ENCODE measurements at places on chromosomes 7 and 10.

GRCh38 chr7:17144322-17144721 lies 154.1 kb upstream of the AHR start:
- DNase-seq = no peak

- no peak for DNase-seq
These were observed 19.2 kb downstream of the CFAP70 start for GRCh38 chr10:73339436-73339835.

DNA sequence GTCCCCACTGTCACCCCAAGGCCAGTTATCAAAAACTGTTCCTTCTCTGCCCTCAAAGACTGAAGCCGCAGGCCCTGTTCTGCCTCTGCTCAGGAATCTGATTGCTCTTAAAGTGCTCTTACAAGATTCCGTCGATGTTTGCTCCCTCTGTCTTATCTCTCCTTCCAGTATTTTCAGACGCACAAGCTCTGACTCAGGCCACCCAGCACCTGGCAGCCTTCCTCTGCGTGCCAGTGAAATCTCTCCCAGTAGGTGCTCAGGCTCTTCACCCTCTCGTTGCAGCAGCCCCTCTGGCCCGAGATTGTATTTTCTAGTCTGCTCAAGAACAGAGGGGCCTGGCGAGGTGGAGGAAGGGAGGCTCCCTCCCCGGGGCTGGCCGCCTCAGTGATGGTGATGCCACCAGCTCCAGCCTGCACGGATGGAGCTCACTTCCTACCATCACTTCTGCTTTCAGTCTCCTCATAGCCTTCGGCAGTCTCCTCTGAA lies 276.2 kb downstream of the USP6NL start:
- no peak for DNase-seq

GRCh38 chr10:101322266-101323108 lies 31.5 kb upstream of the BTRC start:
- DNase-seq = no peak

- DNase-seq = peak; percentile 30
These were observed 58.3 kb downstream of the IKZF1 start for GRCh38 chr7:50362712-50363282.

DNA sequence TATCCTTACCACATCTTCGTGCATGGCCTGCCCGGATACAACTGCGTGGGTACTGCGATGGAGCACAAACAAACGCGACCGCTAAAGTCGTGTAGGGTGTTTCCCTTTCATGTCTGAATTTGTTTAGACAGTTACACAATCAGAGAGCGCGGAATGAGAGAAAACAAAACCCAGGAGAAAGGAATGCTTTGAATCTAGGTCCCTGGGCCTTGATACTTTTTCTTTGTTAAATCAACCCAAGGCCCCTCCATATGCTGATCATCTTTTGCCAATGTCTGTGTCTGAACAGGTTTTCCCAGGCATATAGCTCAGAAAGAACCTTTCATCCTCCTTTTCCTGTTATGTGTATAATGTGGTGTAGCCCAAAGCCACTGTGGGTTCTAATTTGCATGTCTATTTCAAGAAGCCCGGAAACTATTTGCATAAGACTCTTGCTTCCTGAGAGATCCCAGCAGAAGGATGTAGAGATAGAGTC lies 145.8 kb downstream of the FRMD4A start:
- no peak for DNase-seq

DNA sequence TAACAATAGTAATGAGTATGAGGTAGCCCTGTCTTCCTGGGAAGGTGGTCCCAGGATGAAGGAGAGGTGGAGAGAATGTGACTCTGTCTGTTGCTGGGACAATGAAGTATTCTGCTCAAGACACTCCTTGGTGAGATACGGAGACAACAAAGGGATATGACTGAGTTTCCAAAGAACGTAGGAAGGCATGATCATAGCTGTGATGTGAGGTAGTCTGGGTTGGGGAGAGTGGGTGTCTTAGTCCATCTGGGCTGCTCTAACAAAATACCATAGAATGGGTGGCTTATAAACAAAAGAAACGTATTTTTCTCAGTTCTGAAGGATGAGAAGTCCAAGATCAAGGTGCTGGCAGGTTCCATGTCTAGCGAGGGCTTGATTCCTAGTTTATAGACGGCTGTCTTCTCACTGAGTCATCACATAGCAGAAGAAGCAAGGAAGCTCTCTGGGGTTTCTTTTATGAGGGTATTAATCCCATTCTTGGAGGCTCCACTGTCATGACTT lies 84.9 kb upstream of the RHOBTB1 start:
- no peak for DNase-seq

DNA sequence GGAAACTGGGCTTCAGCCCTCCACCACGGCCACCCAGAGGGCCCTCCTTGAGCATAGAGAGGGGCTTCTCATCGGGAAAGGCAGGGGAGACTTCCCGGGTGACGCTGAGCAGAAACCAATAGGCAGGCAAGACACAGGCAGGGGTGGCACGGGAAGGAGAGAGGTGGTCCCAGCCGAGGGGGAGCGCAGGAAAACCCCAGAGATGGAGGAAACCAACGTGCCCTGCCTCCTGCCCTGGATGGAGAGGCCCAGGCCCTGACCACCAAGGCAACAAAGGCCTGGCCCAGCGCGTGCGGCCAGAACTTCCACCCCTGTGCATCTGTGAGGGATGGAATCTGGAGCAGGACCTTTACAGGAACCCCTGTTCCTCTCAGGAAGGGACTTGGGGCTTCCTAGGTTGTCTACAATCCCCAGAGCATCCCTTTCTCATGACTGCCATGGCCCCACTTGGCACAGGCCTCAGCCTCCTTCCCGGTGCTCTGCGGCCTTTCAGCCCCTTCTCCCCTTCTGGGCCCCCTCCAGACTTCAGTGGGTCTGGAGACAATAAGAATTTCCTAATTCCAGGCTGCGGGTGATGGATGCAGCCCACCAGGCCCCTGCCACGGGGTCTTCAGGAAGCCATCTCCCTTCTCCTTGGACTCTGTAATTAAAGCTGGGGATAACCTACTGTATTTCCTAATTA lies 137.0 kb upstream of the RET start:
- no peak for DNase-seq

- DNase-seq = no peak
These were observed 182.3 kb downstream of the PPP1R9A start for GRCh38 chr7:95089414-95090315.

GRCh38 chr7:101168412-101169049 lies 3.2 kb upstream of the VGF start:
- no peak for DNase-seq

- DNase-seq = no peak
These were observed 20.2 kb downstream of the C10orf71 start for GRCh38 chr10:49319206-49319605.

DNA sequence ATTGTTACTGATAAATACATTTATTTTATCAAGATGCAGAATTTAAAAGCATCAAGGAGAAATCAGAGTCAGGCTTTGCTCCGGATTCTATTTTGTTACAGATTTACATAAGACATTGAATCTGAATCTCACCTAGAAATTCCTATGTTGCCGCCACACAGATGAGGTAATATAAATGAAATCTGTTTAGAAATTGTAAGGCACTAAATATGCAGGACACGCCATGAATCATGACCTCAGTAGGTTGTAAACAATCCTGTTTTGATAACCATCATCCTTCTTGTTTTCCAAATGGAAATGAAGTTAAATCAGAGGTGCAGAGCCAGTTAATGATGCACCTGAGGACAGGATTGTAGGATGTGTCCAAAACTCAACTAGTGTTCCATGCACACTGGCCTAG lies 778.0 kb downstream of the MAGI2 start:
- no peak for DNase-seq

GRCh38 chr10:119644205-119644814 lies 6.9 kb upstream of the BAG3 start:
- DNase-seq = no peak

DNA sequence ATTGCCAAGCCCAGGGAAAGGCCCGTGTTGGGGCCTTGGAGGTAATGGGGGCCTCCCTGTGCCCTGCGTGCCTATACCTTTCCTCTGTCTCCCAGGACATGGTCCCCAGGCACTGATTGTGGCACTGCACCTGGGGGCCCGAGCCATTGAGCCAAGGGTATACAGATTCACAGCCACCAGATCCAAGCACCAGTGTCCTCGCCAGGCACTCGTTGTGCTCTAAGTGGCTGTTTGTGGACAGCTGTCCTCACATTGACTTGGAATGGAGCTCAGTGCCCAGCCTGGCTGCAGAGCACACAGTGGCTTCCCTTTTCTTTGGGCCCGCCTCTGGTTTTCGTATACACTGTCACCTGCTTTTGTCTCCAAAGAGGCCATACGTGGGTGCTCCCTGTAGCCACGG lies 72.0 kb upstream of the BTBD16 start:
- DNase-seq = no peak

GRCh38 chr7:23315366-23315765 lies 16.2 kb downstream of the MALSU1 start:
- no peak for DNase-seq

Data from activated CD8-positive, alpha-beta memory T cell treated with anti-CD3 and anti-CD28 coated beads for 1 hour (primary cell).